ENCODE measurements at places on chromosomes 1 and 21. TPM values are rescaled to one million over a fixed set of nuclear protein-coding genes. Genes with fewer than 3 reads are reported as not detected.
A peak's percentile ranks its signal among the peaks of the same experiment; 100 is the strongest.

Gene ASCL5
- not detected for total RNA-seq

- peak; percentile 23 for DNase-seq
These were observed 13.6 kb upstream of the FAM89A start for GRCh38 chr1:231053493-231054162.

DNA sequence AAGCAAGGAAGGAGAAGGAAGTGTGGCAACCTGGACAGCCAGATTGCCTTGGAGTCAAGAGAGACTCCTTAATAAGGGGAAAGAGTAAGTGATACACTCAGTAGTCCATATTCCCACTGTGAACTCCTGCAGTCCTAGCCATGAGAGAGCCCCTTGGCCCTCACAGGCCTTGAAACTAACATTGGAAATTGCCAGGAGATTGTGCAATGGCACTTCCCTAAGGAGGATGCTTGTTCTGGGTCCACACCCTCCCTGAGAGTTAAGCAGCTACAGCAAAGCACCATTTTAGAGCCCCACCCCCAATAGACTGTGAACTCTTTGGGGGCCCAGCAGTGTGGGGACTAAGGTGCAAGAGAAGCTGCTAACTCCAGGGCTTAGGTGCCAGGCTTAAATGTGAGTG lies 367.7 kb upstream of the CAMK1G start:
- DNase-seq, result no peak

Gene VCAM1
- total RNA-seq, result not detected

Gene RIPPLY3
- 0.09 TPM for total RNA-seq

Gene UQCRH
- total RNA-seq, result 556 TPM

DNA sequence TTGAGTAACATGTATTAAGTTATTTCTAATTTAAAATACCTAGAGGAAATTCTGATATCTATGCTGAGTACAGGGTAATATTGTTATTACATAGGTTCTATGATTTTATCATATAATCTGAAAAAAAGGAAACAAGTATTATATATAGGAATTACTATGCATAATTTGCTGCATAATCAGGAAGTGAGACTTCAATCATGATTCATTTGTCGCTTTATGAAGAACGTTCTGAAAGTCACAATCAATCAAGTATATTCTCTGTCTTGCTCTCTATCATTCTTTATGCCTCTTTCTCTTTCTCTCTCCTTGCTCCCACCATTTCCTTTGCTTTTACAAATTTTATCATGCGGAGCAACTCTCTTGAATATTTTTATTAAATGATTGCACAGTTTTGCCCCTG lies 1130.3 kb downstream of the PLA2G4A start:
- no peak for DNase-seq

DNA sequence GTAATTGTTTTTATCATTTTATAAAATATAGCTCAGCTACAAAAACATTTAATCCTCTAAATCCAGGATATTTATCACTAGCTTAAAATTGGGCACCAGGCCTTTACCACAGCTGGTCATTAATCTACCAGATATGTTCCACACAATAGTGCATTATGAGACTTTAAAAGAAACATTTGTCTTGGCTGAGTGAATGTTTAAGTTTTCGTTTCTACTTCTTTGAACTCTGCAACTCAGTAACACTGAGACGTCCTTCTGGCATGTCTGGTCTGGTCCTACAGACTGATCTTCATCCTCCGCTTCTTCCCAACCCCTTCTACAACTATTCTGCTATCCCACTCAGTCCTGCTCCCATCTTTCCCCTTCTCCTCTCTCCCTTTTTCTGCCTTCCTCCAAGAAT lies 296.2 kb downstream of the NEGR1 start:
- DNase-seq, result no peak

Gene MARK1
- not detected for total RNA-seq

GRCh38 chr21:44957047-44957831 lies 17.4 kb downstream of the SLX9 start:
- no peak for DNase-seq

Gene ZMYND12
- 0.13 TPM for total RNA-seq

GRCh38 chr1:7781923-7782495 lies 2.1 kb upstream of the PER3 start:
- no peak for DNase-seq

- no peak for DNase-seq
These were observed 45.5 kb upstream of the ETS2 start for GRCh38 chr21:38760017-38760761.

GRCh38 chr1:218031901-218032300 lies 253.2 kb upstream of the RRP15 start:
- DNase-seq, result no peak

Gene TRAF5
- 0.27 TPM for total RNA-seq

- no peak for DNase-seq
These were observed 136.8 kb downstream of the PTPRC start for GRCh38 chr1:198775606-198776005.

- no peak for DNase-seq
These were observed 73.6 kb downstream of the SMYD2 start for GRCh38 chr1:214354440-214355148.

Gene MEX3A
- 7.6 TPM for total RNA-seq

Gene DYNLT5
- not detected for total RNA-seq

DNA sequence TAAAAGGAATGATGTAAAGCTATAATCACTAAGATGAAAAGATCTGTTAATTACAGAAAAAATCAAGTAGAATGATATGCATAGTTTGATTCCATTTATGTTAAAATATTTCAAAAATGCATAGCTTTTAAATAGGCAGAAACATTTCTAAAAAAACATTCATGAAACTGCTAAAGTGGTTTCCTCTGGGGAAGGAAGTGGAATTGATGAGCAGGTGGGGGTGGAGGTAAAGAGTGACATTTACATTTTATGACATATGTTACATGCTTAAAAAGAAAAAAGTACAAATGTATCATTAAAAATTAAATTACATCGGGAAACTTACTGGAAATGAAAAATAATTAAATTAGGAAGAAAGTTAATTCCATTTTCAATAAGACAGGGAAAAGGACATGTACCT lies 42.8 kb upstream of the JAK1 start:
- no peak for DNase-seq

DNA sequence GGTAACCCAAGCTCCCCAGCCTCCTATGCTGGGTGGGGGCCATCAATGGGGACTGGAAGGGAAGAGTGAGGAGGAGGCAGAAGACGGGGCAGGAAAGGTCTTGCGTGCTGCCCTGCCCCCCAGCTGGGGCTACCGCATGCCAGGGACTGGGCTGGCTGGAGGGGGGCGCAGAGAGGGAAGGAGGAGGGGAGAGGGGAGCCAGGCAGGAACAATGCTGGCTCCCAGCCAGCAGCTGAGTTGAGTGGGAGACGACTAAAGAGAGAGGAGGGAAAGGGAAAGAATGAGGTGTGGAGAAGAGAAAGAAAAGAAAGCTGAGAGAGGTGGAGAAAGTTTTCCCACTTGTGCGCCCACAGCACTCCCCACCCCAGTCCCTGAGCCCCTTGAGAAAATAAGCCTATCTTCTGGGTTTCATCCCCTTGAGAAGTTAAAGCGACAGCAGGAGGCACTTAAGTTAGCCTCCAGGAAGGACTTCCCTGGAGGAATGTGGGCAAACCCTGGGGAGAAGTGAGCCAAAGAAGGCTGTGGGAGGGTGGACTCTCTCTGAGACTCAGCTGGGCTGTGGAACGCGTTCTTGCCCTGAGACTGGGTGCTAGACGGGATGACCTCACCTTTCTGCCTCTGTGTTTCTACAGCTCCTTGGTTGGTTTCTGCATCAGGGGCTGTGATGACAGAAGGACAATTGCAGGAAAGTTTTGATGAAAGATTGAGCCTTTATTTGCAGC lies 12.9 kb upstream of the NES start:
- DNase-seq, result no peak

GRCh38 chr1:169546087-169546995 lies 39.9 kb downstream of the F5 start:
- peak; percentile 66 for DNase-seq

- DNase-seq, result no peak
These were observed 77.9 kb upstream of the LPGAT1 start for GRCh38 chr1:211908453-211908852.

Gene CEP85
- 22.4 TPM for total RNA-seq

Gene OR2T33
- total RNA-seq, result not detected

DNA sequence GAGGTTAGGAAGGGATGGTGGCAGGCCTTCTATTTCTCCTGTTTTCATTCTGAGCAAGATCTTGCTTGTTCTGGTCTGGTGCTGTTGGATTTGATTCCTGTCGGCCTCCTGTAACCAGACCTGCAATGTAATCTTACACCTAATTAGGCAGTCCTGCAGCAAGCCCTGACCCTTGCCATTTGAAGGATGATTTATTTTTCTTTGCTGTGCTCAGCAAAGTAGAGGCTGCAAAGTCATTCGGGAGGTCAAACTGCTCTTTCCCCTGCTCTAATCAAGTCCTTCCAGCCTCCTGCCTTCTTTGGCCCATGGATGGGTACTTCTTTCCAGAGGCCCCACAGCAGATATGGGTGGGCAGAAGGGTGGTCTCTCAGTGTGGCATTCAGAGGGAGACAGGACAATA lies 417.7 kb upstream of the USP24 start:
- DNase-seq, result no peak

Gene CLDN14
- total RNA-seq, result 0.77 TPM

Gene GIPC2
- 39.7 TPM for total RNA-seq

- no peak for DNase-seq
These were observed 11.3 kb downstream of the MRAP start for GRCh38 chr21:32309906-32310460.

Gene OR2AK2
- total RNA-seq, result not detected

Gene PRAMEF6
- total RNA-seq, result not detected

DNA sequence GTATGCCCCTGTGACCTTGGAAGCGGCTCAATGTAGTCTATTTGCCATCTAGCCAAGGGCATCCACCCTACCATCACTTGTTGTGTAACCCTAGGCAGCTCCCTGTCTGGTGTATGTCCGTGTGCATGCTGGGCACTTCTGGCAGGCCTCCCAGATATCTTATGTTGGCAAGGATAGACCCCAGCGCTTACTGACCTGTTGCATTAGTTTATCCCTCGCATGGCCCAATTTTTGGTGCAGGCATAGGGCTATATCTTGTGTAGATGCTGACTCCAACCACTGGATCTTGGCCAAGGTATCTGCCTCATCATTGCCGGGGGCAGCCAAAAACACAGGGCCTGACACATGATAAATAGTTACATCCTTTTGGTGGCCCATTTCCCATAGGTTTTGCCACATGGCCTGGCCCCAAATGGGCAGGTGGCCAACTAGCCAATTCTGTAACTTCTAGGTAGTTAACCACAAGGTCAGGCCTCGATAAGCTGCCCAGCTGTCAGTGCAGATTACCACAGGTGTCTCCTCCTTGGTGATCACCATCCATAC lies 14.0 kb upstream of the TBX19 start:
- peak; percentile 3 for DNase-seq

GRCh38 chr1:32393832-32394140 lies 455 bp downstream of the BSDC1 start:
- no peak for DNase-seq

DNA sequence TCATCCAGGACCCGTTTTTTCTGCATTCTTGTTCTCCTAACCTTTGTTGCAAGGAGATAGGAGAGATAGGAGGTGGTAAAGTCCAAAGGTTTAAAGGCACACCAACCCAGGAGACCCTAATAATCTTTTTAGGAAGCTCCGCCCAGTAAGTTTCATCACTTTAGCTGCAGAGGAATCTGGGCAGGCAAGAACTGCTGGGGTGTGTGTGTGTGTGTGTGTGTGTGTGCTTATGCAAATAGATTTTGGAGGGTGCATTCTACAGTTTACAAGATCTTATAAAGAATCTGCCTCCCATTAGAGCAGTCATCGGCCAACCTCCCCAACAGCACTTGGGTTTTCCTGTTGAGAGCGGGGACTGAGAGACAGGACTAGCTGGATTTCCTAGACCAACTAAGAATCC lies 3.9 kb upstream of the IL10 start:
- DNase-seq, result peak; percentile 5

- no peak for DNase-seq
These were observed 48.7 kb downstream of the SMYD2 start for GRCh38 chr1:214329470-214330220.

Gene CYP4A11
- total RNA-seq, result not detected

- DNase-seq, result no peak
These were observed 11.2 kb downstream of the SPATA46 start for GRCh38 chr1:162365284-162366020.

DNA sequence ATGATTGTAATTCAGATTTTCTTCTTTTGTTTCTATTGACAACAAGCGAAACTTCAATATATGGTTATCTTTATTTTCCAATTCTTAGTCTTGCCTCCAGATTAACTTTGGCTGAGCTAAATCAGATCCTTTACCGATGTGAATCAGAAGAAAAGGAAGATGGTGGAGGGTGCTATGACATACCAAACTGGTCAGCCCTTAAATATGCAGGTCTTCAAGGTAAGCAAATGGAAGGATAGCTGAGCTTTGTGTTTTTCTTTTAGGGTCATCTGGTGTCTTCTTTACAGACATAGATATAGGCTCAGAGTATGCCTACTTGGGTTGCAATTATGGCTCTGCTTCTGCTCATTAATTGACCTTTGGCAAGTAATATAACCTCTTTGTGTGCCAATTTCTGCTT lies 37.7 kb downstream of the AGL start:
- no peak for DNase-seq

Measured in HepG2 (cell line).